ENCODE measurements at places on chromosomes 11 and 22.

DNA sequence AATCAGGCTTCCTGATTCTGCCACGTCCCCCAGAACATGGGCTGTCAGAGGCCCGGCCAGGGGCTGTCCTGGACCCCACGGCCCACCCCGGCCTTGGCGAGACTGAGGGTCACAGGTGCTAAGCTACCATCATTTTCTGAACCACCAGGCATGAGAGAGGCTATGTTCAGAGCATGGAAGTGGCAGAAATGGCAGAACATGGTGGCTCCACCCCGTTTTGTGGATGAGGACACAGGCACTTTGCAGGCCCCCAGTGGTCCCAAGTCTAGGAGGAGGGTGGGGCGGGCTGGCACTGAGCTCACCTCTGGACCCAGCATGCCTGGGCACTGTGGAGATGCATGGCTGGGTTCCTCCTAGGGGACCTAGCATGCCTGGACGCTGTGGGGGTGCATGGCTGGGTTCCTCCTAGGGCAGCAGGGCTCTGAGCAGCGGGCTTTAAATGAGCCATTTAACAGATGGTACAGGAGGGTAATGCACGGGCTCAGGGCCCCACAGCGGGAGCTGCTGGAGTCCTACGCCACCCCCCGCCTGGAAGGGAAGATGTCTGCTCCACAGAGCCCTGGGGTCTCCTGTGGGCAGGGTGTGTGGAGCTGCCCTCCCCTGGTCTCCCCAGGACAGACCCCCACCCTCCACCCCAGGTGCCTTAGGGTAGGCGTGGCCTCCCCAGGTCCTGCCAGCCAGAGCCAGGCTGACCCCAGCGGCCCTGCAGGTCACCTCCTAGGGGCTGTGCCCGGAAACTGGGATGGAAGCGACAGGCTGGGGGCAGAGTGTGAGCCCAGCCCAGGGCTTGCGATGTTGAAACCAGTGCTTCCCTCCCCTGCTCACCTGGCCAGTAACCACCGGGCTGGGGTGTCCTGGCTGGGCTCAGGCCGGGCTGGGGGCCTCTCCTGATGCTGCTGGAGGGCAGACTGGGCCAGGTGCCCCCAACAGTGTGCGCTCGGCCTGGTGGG lies 6.1 kb upstream of the MUC5AC start:
- no peak for DNase-seq

DNA sequence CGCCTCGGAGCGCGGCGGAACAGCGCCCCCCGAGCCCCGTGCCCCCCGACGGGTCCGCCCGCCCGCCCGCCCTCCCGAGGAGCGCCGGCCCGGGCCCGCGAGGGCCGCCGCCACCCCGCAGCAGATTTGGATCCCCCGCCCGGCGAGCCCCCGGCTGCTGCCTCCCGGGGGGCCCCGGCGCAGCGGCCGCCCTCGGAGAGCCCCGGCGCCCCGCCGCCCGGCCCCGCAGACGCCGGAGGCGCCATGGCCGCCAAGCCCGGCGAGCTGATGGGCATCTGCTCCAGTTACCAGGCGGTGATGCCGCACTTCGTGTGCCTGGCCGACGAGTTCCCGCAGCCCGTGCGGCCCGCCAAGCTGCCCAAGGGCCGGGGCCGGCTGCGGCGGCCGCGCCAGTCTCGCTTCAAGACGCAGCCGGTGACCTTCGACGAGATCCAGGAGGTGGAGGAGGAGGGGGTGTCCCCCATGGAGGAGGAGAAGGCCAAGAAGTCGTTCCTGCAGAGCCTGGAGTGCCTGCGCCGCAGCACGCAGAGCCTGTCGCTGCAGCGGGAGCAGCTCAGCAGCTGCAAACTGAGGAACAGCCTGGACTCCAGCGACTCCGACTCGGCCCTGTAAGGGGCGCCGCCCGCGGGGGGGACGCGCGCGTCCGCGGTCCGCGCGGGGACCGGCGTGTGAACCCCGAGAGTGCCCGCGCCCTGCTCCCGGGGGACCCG lies 380 bp downstream of the C11orf96 start:
- DNase-seq = no peak

DNA sequence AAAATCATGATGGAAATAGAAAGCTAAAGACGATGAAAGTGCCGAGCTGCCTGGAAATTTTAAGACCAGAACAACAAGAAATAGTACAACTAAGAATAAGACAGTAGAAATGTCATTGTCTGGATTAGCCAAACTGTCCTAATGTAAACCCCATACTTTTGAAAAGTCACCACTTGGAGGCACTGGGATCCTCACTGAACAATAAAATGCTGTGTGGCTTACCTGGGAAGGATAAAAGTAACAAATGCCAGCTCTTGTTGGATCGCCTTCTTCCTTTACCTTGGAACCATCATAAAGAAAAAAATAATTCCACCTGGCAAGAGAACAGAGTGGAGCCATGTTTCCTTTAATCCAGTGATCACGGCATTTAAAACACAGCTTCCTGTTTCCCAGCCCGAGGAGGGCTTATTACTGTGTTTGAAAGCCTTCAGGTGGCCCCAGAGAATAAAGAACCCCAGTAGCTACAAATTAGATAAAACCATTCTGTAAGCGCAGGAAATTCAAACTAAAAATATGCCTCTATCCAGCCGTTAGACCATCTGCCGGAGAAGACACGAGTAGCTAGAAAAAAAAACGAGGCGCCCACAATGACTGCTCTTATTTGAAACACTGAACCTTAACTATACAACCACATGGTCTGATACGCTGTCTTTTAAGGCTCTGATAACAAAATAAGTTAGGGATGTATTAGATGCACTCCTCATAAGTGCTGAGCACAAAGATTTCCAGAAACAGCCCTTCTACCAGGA lies 4.4 kb downstream of the HPS4 start:
- DNase-seq = no peak

- DNase-seq = no peak
These were observed 960.6 kb downstream of the BRD1 start for GRCh38 chr22:48866906-48867681.

DNA sequence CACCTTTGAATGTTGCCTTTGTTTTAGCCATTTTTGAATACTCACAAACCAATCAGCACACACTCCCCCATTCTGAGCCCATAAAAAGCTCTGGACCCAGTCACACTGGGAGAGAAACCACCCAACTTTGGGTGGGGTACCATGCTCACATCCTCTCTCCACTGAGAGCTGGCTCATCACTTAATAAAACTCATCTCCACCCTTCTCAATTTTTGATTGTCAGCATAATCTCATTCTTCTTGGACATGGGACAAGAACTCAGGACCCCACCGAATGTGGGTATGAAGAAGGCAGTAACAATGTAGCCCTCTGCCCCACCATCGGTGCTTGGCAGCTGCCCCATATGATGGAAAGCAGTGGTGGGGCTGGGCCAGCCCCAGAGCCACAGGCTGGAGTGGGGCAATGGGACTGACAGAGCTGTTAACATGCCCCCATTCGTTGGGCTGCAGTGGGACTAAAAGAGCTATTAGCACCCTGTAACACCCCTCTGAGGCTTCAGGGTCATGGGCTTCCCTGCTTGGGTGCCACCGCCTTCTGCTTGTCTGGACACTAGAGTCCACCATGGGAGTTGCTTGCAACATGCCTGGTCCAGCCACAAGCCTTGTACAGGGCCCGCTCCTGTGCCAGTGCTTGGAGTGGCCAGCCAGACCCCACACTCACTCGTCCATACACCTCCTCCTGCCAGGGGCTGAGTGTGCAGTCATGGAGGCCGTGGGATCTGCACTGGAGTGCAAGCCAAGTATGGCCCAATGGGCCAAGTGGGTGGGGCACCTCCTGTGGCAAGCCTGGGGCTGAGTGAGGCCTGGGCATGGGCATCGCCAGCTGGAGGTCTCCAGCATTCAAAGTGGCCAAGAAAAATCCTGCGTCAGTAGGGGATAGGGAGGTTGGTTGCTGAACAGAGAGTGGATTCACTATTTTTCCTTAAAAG lies 471.1 kb downstream of the TBC1D22A start:
- DNase-seq = no peak

DNA sequence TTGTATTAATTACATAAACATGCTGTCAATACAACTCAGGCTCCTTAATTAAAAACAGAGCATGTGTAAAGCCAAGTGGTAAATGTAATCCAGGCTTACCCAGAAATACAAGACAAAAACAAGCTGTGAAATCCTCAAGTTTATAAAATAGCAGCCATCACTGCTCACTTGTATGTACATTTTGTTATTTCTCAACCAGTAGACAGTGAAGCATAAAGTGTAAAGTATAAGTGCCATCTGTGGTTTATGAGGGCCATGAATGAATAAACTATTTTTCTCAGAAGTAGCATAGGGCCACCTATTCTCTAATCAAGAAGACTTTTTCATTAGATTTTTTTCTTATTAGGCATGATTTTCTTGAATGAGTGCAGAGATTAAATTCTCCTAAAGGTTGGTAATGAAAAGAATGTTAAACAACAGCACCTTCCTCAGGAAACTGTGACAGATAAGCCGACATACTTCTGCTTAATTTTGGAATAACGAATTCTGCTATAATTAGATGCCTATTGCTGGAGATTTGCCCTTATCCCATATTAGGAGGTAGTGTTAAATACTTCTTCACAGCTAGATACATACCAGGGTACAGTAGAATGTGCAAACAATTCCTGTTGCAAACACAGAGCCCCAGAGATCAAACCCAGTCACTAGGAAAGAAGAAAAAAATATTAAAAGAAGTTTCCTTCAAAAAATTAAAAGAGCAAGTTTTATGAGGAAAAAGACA lies 13.0 kb downstream of the SLC5A12 start:
- no peak for DNase-seq

- no peak for DNase-seq
These were observed 32.6 kb downstream of the SHANK3 start for GRCh38 chr22:50705219-50705691.

- no peak for DNase-seq
These were observed 3.8 kb downstream of the ATG2A start for GRCh38 chr11:64913171-64913727.

DNA sequence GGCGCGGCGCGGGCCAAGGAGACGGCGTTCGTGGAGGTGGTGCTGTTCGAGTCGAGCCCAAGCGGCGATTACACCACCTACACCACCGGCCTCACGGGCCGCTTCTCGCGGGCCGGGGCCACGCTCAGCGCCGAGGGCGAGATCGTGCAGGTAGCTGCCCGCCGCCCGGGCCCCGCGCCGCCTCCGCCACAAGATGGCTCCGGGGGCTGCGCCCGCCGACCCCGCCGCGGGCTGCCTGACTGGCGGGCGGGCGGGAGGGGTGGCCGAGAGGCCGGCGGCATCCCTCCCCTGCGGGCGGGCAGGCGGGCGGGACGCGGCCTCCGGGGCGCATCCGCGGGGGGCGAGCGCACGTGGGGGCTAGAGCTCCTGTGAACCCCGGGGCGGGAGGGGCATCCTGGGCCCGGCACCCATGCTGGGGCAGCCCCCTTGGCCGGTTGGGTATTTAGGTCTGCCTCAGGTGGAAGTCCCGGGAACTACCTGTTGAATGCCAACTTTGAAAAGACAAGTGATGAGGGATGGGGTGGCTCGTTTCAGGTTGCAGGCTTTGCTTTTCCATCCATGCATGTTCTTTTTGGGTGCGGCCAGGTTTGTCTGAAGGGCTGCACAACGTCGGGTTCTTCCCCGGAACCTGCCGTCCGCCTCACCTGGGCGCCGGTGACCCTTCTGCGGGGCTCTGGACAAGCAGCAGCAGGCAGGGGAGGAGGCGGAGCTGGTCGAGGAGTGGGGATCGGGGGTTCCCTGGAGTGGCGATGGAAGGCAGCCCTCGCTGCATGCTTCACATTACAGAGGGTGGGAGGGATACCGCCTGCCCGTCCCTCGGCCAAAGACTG lies 760 bp downstream of the ZNRF3 start:
- peak; percentile 65 for DNase-seq

GRCh38 chr22:39661842-39662685 lies 91.5 kb downstream of the CACNA1I start:
- no peak for DNase-seq

DNA sequence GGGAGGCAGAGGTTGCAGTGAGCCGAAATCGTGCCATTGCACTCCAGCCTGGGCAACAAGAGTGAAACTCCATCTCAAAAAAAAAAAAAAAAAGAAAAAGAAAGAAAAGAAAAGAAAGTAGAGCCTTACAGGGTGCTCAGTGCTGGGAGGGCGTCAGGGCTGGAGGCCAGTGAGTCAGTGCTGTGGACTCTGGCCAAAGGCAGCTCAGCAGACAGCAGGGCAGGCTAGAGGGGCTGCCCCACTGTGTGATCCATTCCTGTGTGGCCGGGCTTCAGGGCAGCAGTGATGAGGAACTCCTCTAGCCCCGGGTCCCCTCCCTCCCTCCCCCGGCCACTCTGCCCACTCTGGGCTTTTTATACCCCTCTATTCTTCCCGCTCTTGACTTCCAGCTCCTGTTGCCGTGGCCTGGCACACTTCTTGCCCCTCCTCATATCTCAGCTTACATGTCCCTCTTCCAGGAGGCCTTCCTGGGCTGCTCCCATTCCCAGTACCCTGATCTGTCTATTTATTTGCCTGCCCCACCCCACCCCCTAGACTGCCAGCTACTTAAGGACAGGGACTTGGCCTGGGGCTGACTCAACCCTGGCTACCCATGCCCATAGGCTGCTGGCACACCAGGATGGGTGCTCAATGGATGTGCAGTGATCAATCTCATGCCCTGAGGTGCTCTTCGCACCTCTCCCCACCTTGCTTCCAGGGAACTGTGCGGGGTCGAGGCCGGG lies 10.1 kb downstream of the SYT12 start:
- no peak for DNase-seq

- DNase-seq = no peak
These were observed 7.8 kb downstream of the DNAJB13 start for GRCh38 chr11:73958521-73959141.

- DNase-seq = no peak
These were observed 4.3 kb downstream of the CADM1 start for GRCh38 chr11:115499891-115500290.

DNA sequence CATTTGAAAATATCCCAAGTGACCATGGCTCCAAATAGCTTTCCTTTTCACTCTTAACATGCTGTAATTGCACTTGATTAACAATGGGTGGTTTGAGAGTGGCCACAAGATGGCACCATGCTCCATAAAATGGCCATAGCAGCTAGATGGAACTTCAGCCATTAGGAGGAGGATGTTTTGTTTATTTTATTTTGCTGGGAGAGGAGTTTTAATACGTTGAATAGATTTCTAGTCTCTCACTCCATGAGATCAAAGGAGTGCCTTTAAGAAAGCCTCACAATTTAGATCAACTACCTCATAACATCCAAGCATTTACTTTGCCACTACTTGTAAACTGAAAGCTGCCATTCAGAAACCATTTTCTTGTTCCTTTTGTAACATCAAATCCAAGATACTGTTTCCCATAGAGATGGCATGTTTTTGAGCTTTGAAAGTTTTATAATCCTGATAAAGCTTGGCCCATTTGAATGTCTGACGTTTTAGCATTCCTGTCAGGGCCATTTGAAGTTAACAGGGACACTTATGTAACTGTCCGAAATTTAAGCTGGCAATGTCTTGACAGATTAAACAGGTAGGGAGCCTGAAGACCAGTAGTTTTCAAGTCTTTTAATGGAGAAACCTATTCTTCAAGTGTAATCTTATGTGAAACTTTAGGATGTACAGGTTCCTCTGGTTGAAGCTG lies 4.7 kb downstream of the FEN1 start:
- peak; percentile 81 for DNase-seq

GRCh38 chr11:120121914-120122473 lies 15.9 kb downstream of the TRIM29 start:
- no peak for DNase-seq

Measured in pancreas (tissue), 10 donors.